ENCODE measurements at places on chromosomes 1 and 21.

GRCh38 chr1:9426291-9426711 lies 113.0 kb upstream of the SLC25A33 start:
- DNase-seq: no peak

DNA sequence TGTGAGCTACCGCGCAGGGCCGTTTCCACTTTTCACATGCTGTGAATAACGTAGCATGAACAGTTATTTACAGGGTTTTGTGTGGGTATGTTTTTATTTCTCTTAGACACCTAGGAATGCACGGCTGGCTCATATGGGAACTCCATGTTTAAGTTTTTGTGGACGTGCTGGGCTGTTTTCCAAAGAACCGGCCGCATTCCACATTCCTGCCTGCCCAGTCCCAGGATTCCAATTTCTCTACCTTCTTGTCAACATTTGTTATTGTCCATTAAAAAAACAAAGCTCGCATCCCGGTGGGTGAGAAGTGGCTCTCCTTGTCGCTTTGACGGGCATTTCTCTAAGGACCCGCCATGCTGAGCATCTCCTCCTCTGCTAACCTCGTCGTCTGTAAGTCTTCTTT lies 47.1 kb upstream of the LRRC3 start:
- no peak for DNase-seq

DNA sequence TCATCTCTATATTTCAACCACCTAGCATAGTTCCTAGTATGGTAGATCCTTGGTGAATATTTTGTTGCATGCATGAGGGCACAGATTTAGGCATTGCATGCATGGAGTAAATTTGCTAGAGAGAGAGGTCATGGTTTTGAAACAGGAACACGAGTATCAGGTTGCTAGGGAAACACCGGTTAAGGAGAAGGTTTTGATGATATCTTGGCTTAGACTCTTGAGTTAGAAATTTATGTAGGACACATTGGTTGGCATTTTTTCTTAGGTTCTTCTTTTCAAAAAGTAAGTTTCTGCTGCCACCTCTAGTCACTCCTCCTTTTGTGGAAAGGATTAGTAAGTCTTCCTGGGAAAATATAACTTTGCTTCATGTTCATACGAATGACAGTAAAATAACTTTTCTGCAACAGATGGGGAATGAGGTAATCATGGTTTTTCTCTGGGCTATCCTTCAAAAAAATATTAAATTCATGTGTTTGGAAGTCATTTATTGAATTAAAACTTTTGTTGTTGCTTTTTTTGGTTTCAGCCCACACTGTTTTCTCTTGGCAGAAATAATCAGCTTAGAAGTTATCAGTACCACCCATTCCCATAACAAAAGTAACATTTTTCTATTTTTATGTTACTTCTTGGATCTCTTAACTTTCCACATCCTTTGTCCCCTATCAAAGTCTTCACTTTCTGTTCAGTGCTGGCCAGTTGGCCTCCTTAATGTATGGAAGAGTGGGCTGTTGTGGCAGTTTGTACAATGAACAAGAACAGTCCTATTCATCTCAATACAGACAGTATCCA lies 97.3 kb downstream of the PLA2G4A start:
- peak; percentile 48 for DNase-seq

DNA sequence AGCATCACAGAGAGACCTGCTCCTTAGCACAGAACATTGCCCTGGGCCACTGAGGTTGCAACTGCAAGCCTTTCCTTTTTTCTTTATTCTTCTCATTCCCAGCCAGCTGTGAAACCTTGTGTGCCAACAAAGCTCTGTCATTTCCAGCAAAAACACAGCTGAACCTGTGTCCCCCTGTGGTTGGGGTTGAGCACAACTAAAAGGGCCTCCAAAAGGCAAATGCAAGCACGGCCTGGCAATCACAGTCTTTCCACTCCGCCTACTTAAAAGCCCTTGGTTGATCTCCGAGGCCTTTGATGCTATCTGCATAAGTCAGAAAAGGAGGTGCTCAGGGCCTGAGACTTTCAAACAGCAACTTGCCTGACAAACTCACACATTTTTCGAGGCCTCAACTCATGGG lies 32.7 kb downstream of the SUSD4 start:
- no peak for DNase-seq

GRCh38 chr21:24045775-24046215 lies 1561.5 kb downstream of the MRPL39 start:
- DNase-seq: peak; percentile 77
